ENCODE measurements at places on chromosomes 11 and 22. TPM values are rescaled to one million over a fixed set of nuclear protein-coding genes. Genes with fewer than 3 reads are reported as not detected.
A peak's percentile ranks its signal among the peaks of the same experiment; 100 is the strongest.

DNA sequence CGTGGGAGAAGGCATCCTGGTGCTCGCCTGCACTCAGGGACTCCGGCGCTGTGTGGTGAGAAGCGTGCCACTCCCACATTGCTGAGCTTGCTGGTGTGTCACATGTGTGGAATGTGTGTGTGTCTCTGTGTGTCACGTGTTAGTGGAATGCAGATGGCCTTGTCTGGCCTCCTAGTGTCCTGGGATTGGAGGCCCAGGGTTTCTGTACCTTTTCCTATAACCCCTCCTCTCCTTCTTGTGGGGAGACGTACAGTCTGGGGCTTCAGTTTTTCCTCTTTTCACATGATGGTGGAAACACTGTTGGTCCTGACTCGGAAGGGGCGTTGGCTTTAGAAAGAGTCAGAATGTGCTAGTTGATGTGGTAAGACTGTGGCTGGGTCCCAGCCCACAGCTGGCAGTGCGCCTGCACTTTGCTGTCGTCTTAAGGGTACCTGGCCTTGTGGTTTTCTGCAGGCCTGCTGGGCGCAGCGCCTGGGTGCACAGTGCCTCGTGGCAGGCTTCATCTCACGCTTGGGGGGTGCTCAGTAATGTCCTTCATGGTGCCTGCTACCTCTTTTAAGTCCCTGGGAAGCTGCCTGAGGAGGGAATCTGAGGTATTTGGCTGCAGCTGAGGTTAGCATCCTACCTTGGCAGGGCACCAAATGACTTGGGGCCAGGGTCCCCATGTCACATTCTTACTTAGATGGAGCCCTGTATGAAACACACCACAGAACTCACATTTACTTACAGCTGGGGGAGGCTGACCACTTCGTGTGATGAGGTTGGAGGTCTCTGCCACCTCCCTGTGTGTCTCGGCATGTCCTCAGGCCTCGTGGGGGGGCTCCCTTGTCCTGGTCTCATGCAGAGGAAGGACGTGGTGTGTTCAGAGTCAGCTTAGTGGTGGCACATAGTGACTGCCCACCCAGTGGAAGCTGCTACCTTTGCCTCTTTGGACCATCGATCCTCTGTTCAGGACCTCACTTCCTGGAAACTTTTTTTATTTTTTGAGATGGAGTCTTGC lies 61.9 kb downstream of the MED15 start:
- no peak for DNase-seq

DNA sequence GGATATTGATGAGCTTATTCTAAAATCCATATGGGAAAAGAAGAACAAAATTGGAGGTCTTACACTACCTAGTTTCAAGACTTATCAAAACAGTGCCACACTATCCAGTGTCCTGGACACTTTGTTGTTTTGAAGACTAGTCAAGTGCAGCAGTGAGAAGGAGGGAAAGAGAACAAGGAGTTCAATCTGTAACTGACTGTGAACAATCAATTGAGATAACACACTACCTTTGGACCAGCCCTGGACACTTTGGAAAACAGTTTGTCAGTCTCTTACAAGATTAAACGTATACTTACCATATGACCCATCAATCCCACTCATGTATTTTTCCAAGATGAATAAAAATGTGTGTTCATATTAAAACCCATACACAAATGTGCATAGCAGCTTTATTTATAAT lies 10.0 kb upstream of the CSTF3 start:
- no peak for DNase-seq

- DNase-seq, result no peak
These were observed at the start of gene BIK for GRCh38 chr22:43110444-43110926. TSS of gene BIK (plus strand) at chr22:43110750. CDS start at chr22:43124023, 13,273 bp downstream.

- DNase-seq, result no peak
These were observed 29.8 kb upstream of the NFAM1 start for GRCh38 chr22:42462016-42462415.

- no peak for DNase-seq
These were observed 60.2 kb downstream of the CASP12 start for GRCh38 chr11:104837969-104838639.

DNA sequence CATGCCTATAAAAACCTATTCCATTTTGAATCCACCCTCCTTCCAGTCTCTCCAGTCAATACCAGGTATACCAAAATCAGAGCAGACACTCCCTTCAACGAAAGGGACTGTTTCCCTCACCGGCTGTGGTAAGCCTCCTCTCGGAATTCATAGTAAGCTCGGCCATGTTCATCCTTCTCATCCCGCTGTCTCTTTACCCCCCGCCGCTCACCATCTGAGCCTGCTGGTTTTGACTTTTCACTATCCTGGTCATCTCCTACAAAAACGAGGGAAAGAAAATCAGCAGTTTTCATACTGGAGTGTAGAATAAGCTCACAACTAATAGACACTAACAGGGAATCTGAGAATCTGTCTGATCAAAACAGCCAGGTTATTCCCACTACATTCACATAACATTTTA lies 3.1 kb downstream of the HNRNPUL2 start:
- no peak for DNase-seq

DNA sequence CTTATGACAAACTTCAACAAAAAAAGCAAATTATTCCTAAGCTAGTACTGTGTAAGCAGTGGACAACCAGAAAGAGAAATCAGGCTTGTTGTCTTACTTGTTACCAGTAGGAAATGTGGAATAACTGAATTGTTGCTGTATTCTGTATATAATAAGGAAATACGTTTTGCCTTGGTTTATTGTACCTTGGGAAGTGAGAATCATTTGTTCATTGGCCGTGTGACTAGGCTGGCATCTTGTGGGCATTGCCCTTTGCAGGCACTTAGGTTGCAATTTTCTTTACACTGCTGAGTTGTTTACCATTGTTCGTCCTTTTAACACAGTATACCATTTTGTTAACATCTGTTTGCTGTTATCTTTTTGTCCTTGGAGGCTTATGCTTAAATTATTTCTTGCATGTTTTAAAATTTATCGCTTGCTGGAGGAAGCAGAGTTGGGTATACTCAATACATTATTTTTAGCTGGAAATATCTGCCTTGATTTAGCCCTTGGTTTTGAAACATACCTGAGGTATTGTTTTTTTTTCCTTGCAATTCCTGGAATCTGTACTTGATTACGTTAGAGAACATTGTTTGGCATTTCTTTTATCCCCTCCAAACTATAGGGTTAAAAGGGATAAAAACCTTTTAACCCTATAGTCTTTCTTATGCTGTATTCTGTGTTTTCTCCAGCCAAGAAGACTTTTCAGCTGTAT lies 109.3 kb downstream of the DDX10 start:
- DNase-seq, result no peak

GRCh38 chr22:29096736-29097669 lies 24.2 kb downstream of the KREMEN1 start:
- peak; percentile 72 for DNase-seq

GRCh38 chr22:32904044-32904443 lies 102.5 kb downstream of the TIMP3 start:
- DNase-seq, result no peak

DNA sequence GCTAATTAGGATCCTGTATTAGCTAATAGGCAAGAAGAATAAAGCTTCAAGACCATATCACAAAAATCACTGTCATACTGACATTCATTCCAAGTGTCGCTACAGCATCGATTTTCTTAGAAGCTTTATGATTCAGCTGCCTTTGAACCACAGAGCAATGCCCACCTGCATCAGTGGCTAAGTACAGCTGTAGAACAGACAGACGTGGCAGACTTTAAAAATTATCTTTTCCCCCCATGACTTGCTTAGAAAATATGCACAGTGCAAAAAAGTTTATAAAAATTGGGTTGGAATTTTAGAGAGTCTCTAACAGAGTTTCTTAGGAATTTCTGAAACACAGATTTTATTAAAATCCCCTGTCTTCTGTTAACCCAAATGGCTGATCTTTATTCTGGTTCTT lies 120.8 kb downstream of the CADM1 start:
- DNase-seq, result no peak

DNA sequence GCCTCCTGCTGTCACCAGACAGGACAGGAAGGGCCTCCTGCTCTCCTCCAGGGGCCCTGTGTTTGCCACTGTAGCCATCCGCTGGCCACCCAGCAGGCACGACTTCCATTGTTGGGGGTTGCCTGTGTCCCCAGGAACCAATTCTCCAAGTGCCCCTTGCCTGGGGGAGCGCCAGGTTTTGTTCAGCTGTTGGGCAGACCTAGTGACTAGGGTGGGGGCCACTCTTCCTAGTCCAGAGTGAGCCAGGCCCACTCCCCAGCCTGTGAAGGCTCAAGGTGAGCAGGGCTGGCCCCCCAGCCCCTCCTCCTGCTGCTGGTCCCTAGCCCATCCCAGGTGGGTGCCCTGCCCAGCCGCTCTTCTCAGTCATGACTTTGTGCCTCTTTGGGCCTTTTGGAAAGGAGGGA lies 30.9 kb downstream of the OSBPL5 start:
- DNase-seq, result no peak

- DNase-seq, result no peak
These were observed 3.0 kb downstream of the LYVE1 start for GRCh38 chr11:10565493-10565892.

GRCh38 chr22:47718337-47718736 lies 955.9 kb downstream of the TBC1D22A start:
- no peak for DNase-seq

DNA sequence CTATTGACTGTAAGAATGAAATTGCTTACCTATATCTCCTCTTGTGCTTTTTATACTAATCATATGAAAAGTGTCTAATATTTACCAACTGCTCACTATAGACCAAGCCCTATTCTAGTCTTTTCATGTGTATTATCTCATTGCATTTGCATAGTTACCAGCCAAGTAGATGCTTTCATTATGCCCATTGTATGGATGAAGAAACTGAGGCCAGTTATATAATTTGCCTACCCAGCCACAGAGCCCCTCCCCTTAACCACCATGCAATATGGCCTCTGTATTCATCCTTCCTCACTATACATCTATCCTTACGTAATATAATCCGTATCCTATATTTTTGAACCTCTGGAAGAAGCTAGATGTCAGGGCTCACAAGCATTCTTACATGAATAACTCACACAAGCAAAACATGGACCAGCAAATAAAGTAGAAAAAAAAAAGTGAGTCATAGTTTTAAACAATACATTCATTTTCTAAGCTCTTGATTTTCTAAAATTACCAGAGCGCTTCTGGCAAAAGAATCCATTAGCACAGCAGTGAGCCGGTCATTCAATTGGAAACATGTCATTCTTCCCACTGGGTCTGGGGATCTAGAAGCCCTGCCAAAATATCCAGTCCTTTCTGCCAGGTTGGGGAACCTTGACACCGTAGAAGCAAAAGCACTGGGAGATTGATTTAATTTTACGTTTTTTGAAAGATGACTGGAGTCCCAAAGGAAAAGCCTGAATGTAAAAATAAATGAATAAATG lies 80.0 kb downstream of the C11orf91 start:
- DNase-seq, result no peak

DNA sequence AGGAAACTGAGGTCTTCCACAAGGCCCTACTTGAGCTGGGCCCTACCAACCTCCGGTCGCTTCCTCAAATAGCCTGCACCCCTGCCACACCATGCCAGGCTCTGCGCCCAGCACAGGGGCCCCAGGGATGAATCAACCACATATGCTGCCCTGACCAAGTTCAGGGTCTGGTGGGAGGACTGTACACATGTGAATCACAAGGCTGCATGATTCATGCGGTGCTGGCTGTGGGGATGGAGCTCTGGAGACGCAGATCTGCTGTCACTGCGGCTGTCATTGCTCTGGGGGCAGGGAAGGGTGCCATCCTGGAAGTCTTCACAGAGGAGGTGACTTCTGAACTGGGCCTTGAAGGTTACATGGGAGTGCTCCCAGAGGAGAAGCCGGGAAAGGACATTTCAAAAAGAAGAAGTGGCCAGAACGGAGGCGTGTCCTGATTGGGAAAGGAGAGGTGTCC lies 21.5 kb downstream of the CYTH4 start:
- DNase-seq, result no peak

- no peak for DNase-seq
These were observed 353.7 kb downstream of the MIAT start for GRCh38 chr22:27011133-27011532.

DNA sequence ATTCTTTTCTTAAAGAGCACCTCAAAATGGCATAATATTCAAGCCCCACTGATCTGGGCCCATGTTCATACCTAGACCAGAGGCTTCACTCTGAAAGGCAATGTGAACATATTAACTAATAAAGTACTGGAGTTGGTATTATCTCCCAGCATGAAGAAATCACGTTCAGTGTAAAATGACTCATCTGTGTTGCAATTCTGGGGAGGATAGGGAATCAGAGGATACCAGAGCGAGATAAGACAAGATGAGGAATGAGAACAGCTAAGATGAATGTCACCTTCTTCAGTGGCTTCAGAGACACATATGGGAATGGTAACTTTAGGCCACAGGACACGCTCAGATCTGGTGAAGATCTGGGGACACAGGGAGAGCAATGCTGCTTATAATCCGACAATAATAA lies 121.1 kb downstream of the NTM start:
- DNase-seq, result no peak

- no peak for DNase-seq
These were observed 74.9 kb downstream of the PACSIN2 start for GRCh38 chr22:42939941-42940653.

- DNase-seq, result no peak
These were observed 51.9 kb downstream of the BUD13 start for GRCh38 chr11:116720895-116721294.

DNA sequence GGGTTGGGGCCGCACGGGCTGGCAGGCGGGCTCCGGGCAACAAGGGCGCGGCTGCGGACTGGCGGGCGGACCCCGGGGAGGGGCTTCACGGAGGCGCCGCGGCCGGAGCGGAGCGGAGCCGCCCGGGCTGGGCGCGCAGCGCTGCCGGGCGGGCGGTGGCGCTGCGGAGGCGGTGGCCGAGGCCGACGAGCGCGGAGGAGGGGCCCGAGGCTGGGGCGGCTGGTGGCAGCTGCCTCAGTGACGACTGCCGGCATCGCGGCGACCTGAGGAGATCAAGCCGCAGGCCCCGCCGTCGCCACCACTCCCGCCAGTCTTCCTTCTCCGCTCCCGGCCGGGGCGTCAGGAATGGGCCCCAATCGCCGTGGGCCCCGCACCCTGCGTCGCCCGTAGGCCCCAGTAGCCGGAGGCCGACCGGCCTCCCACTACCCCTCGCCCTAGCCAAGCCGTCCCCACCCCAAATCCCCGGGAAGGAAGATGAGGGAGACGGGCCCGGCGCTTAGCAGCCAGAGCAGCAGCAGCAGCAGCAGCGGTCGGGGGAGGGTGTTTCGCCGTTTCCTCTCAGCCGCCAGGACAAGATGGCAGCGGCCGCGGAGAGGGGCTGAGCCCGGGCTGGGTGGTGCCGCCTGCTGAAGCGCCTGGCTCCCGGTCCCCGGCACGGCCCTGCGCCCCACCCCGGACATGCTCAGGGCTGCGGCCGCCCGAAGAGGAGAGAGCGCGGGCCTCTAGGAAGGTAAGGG lies at the start of gene HIPK3:
Gene HIPK3, plus strand, starts transcription at position 222 of the 737 bp plus-strand sequence.
- DNase-seq, result peak; percentile 85

GRCh38 chr22:45991098-45991497 lies 14.1 kb upstream of the WNT7B start:
- DNase-seq, result no peak

- DNase-seq, result no peak
These were observed 16.0 kb downstream of the RBM7 start for GRCh38 chr11:114416441-114416961.

GAL gene
- 0.44 TPM for polyA plus RNA-seq

CNTN5 gene
- 18.4 TPM for polyA plus RNA-seq

TRIM51 gene
- polyA plus RNA-seq, result not detected

OPCML gene
- polyA plus RNA-seq, result 9.9 TPM

E2F8 gene
- polyA plus RNA-seq, result 7.9 TPM

TBX1 gene
- 0.53 TPM for polyA plus RNA-seq

MCAM gene
- polyA plus RNA-seq, result 52.8 TPM

NUP50 gene
- 59.3 TPM for polyA plus RNA-seq

TRIM51G gene
- not detected for polyA plus RNA-seq

OR2D2 gene
- not detected for polyA plus RNA-seq

FAM181B gene
- 3.5 TPM for polyA plus RNA-seq

SAA1 gene
- polyA plus RNA-seq, result not detected

ABCG4 gene
- polyA plus RNA-seq, result 0.92 TPM

C11orf42 gene
- 2.5 TPM for polyA plus RNA-seq

SGSM1 gene
- polyA plus RNA-seq, result 3.4 TPM

PNPLA5 gene
- 0.04 TPM for polyA plus RNA-seq

MAP6 gene
- polyA plus RNA-seq, result 6.2 TPM
